CD4-positive, alpha-beta T cell treated with Interleukin-2 at 100 ng/mL for 4 hours (primary cell): ENCODE measurements at places on chromosomes 5 and 9.

GRCh38 chr5:8156706-8157105, 287.8 kb downstream of the MTRR start:
- DNase-seq = no peak

DNA sequence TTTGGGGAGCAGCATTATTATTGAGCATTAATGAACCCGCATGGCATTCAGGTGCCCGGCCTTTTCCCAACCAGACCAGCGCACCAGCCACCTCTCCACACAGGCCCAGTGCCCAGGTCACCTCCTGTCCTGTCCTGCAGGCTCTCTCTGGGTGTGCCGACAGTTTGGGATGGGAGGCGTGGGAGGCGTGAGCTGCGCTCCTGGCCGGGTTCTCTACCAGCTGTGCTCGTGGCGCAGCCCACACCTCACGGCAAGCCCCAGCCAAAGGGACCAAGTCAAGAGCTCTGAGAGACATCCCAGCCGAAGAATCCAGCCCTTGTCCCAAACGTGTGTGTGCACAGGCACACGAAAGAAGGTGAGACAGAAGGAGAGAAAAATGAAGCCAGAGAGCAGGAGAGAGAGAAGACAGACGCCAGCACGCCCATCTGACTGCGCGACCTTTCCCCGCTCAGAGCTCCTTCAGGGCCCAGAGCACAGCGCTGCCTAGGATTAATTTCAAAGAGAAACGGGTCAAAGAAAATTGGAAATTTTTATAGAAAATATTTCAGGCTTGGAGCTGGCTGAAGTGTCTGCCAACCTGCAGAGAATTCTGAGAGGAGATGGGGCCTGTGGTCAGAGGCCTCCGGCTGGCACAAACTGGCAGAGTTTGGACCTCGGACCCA, 81.7 kb downstream of the ADAMTS2 start:
- DNase-seq = no peak

DNA sequence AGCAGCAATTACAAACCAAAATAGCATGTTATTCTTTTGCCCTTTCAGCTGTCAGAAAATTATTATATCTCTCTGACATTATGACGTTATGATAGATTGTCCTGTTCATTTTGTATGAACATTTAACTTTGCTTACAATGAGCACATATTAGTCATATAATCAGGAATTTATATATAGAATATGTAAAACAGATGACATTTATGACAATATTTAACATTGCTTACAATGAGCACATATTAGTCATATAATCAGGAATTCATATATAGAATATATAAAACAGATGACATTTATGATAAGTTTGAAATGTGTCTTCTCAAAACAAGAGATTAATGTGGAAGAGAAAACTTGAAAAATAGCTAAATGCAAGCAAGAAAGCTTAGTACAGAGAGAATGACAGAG, 1180.2 kb downstream of the CDH12 start:
- no peak for DNase-seq

GRCh38 chr5:37197340-37198050, 51.7 kb downstream of the CPLANE1 start:
- peak; percentile 48 for DNase-seq

- no peak for DNase-seq
Observed at GRCh38 chr5:137693951-137694721, 41.8 kb downstream of the KLHL3 start.

DNA sequence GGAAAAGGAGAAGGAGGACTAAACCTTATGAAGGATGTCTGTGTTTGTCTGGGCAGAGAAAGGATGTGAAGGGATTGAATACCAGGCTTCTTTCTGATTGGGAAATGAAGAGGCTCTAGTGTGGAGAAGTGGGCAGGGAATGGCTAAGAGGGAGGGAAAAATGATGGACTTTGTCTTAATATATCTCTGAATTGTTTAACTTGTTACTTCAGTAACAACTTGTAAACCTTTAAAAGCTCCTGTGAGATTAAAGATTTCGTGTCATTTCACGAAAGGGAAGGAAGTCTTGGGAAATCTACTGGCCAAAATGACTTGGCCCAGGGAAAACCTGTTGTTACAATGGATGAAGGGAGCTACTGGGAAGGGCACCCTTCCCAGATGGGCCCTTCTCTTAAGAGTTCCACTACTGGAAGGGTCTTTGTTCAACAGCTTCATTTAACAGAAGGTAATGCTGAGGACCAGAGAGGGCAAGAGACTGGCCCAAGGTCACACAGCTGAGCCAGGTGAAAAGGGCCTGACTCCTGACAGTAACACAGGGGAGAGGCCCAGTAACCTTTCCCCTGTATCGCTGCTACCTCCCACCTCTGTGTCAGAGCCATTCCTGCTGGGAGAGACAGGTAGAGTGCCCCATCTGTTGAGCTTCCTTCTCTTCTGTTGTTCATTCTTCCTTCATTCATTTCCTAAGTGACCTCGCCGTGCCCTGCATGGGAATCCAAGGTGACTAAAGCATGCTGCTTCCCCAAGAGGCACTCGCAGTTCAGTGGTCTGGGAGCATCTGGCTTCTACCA, 5.1 kb upstream of the TCOF1 start:
- no peak for DNase-seq

- no peak for DNase-seq
Observed at GRCh38 chr5:111676926-111677415, 80.0 kb downstream of the NREP start.

GRCh38 chr5:169367861-169368260, 66.9 kb upstream of the SLIT3 start:
- no peak for DNase-seq

DNA sequence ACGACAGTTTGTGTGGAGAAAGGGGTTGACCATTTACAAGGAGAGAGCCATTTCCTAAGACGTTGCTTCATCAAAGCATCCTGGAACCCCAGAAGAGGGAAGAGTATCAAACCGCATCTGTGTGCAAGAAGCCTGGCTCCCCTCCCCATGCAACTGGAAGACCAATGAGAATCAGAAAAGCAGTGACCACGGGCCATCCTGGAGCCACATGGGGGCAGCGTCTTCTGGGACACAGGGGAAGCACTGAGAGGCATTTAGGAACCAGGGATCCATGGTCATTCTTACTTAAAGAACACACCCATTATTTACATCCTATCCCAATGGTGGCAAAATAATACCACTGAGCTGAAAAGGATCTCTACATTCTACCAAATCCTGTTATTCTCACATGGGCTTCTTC, 29.3 kb downstream of the SEMA5A start:
- DNase-seq = no peak

DNA sequence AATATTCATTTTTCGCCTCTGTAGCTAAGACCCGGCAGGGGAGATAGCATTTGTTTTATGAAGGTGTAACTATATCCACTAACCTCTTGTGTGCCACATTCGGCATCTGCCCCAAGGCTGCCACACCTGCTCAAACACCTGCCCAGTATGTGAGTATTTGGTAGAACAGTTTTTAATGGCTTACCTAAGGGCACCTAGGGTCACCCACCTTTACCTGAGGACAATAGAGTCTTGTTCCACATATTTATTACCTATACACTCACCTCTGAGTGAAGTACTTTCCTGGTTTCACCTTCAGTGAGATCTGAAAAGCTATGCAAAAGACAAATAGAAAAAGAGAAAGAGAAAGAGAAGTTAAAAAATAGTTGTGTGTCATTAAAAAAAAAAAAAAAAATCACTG, 68.0 kb upstream of the PIP5K1B start:
- no peak for DNase-seq

GRCh38 chr5:16976625-16977008, 40.5 kb upstream of the MYO10 start:
- DNase-seq = no peak

GRCh38 chr9:126692041-126692758, 78.5 kb downstream of the LMX1B start:
- DNase-seq = no peak

- DNase-seq = no peak
Observed at GRCh38 chr5:26329562-26330189, 708.7 kb downstream of the CDH9 start.

GRCh38 chr5:17189381-17190036, 27.9 kb upstream of the BASP1 start:
- peak; percentile 29 for DNase-seq

DNA sequence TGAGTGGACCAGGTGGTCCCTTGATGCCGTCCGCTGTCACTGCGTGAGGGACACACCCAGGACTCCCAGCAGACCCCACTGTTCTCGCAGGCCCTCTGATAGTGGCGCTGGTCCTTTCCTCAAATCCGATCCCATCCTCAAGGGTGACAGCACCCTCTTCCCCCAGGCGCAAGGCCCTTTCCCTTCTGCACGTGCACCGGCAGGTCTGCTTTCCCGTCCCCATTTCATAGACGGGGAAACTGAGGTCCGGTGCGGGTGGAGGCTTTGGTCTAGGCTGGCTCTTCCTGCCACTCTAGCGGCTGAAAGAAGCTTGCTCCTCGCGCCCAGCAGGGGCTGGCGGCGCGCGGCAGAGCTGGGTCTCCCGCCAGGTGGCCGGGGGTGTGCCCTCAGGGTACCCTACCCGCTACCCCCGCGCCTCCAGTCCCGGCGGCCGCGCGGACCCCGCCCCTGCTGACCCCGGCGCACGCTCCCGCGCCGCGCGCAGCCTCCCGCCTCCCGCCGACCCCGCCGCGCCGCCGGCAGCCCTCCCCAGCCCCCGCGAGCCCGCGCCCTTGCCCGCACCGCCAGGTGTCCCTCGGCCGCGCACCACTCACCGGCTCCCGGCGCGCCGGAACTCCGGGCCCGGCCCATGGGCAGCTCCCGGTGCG, 453 bp downstream of the RASGEF1C start:
- no peak for DNase-seq

GRCh38 chr9:136846376-136847087, 2.7 kb upstream of the PHPT1 start:
- DNase-seq = no peak

DNA sequence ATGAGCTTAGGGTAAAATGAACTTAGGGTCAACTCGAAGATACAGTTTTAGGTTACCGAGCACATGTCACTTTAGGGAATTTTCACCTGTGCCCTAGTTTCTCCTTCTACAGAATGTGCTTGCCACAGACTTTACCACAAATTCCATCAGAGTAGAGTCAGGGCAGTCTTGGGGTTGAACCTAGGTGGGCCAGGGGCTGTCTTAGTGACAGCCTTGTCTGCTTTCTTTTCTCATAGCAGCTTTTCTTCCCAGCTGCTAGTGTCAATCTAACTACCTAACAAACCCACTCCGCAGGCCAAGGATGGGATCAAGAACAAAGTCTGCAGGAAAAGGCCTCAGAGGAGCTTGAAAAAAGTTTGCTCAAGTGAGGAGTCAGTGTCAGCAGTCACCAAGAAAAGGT, 458.1 kb upstream of the CDH18 start:
- DNase-seq = no peak

- peak; percentile 34 for DNase-seq
Observed at GRCh38 chr9:128724744-128725211, 851 bp upstream of the ZDHHC12 start.

- no peak for DNase-seq
Observed at GRCh38 chr9:114238891-114239875, 83.7 kb upstream of the ORM1 start.

DNA sequence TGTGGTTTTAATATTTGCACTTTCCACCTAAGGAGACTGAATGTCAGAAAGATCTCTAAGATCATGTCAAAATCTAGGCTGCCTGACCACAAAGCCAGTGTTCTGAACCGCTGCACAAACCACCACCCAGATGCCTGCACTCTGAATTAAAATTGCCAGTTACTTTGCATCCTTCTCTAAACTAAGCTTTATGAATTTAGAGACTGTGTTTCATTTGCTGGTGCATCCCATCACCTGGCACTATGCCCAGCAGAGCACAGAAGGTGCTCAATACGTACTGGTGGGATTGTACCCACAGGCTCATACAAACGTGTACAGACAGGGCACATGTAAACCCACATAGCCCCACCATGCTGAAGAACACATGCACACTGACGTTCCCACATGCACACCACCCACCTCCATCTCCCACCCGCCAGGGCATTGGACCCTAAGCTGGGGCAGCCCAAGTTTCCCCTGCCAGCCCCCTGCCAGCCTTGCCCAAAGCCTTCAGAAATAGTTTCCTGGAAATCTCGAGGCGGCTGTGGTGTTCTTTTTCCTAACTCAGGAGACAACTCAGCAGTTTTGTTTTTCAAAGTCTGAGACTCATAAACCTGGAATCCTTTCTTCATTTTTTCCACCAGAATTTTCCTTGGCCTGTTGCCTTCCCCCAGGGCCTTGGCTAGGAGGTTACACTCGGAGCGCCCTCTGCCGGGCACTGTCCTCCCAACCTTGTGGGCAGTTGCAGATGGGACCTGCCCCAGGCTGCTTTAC, 9.6 kb upstream of the TRAF1 start:
- DNase-seq = peak; percentile 88

DNA sequence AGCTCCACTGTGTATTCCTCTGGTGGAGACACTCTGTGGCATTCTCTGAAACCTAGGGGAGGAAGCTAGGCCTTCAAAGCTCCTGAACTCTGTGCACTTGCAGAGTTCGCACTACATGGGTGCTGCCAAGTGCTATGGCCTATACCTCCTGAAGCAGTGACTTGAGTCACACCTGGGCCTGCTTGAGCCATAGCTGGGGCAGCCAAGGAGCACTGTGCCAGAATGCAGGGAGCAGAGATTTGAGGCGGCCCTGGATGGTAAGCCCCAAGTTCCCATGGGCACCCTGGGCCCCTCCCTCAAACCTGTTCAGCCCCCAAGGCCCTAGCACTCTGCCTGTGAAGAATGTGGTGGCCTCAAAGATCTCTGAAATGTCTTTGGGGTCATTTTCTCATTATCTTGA, 212.9 kb downstream of the SPATA31A6 start:
- no peak for DNase-seq

DNA sequence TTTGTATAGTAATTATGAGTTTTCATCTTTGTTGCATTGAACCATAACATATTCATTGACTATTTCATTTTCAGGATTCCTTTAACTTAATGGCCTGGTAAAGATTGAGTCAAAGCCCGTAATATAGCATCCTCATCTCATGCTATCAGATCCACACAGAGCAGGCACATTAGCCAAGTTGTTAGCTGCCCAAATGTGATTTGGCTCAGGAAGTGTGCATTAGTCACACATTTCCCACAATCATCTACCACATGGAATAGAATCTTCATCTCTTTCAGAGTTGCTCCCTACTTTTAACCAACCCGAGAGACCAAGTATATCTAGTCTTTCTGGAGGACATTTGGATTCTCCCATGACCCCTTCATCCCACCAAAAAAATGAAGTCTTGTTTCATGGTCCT, 481.0 kb upstream of the PTGER4 start:
- DNase-seq = no peak

GRCh38 chr9:127004946-127005769, 90.6 kb downstream of the RALGPS1 start:
- peak; percentile 77 for DNase-seq

DNA sequence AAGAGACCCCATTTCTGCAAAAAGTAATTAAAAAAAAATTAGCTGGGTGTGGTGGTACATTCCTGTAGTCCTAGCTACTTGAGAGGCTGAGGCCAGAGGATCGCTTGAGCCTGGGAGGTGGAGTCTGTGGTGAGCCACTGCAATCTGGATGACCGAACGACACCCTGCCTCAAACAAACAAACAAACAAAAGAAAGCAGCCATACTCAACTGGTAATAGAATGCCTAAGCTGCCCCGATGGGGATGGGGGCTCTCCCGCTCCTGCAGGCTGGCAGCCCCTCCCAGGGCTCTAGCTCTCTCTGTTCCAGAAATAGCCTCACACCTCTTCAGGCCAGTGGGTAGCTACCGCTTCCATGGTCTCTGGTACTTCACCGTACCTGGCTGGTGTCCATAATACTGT, 241.8 kb downstream of the FANCC start:
- DNase-seq = no peak

- no peak for DNase-seq
Observed at GRCh38 chr5:68086439-68086838, 129.1 kb upstream of the PIK3R1 start.
